ENCODE measurements at places on chromosomes 2 and 18. TPM values are rescaled to one million over a fixed set of nuclear protein-coding genes. Genes with fewer than 3 reads are reported as not detected.

The MLPH gene
- 6.5 TPM for total RNA-seq

The UBE2F gene
- total RNA-seq, result 18.8 TPM

The FSHR gene
- total RNA-seq, result not detected

The TCF23 gene
- 0.20 TPM for total RNA-seq

The LHCGR gene
- 1.5 TPM for total RNA-seq

The SPP2 gene
- total RNA-seq, result not detected

The DNAH6 gene
- total RNA-seq, result 0.30 TPM

The UGT1A4 gene
- not detected for total RNA-seq

The NDC80 gene
- total RNA-seq, result 9.8 TPM

The CYP1B1 gene
- total RNA-seq, result 14.1 TPM

The ADAM23 gene
- total RNA-seq, result 3.1 TPM

The PLB1 gene
- total RNA-seq, result 7.2 TPM

The GKN1 gene
- not detected for total RNA-seq

The KCNS3 gene
- total RNA-seq, result 17.8 TPM

The IL36B gene
- total RNA-seq, result 0.20 TPM

The GPR155 gene
- total RNA-seq, result 5.8 TPM

The ADRA2B gene
- 2.0 TPM for total RNA-seq

The SLC35G4 gene
- total RNA-seq, result not detected

The SH3RF3 gene
- total RNA-seq, result 3.8 TPM

The VIT gene
- total RNA-seq, result 7.4 TPM

The PLA2R1 gene
- total RNA-seq, result 11.3 TPM

The TWSG1 gene
- 50.1 TPM for total RNA-seq
